ENCODE measurements at places on chromosomes 2 and 18.

- no peak for DNase-seq
These were observed 6.9 kb upstream of the EPB41L5 start for GRCh38 chr2:120005834-120006521.

- DNase-seq: no peak
These were observed 185.5 kb downstream of the C1D start for GRCh38 chr2:67877301-67877700.

GRCh38 chr2:240238786-240239185, 98.3 kb upstream of the OTOS start:
- no peak for DNase-seq

GRCh38 chr18:45935591-45936335, 31.4 kb downstream of the EPG5 start:
- no peak for DNase-seq

GRCh38 chr2:67752969-67753368, 309.8 kb downstream of the C1D start:
- no peak for DNase-seq

DNA sequence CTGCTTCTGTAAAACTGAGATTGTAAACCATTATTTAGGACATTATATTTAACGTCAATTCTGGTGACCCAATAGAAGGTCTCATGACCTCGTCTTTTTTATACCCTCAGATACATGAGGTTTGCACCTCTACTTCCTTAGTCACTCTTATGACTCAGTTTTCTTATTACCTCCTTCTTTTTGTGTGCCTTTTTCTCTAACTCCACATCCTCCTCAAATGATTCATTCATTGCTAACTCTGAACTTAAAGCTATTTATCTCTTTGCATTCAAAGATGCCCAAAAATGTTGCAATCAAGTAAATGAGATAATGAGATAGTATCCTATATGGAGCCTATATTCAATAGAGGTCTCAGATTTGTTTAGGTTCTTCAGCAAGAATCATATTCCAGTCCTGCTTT, 121.0 kb upstream of the KYNU start:
- no peak for DNase-seq

GRCh38 chr2:57892920-57893319, 153.7 kb upstream of the VRK2 start:
- no peak for DNase-seq

GRCh38 chr2:217127744-217128143, 267.9 kb upstream of the TNP1 start:
- DNase-seq: no peak

DNA sequence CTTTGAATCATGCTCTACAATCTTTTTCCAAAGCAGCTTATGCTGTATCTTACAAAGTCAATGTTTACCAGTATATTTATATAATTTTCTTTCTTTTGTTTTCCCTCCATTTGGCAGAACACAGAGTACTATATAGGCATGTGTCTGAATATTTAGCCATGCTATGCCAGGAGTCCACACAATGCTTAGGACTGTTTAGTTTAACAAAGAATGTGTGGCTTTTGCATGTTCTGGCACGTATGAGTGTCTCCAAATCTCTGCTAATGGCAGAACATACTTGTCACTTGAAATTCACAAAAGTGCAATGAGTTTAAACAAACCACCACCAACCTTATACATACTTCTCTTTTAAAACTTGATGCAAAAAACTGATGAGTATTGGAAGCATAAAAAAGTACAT, 268.0 kb downstream of the NR4A2 start:
- no peak for DNase-seq

- DNase-seq: no peak
These were observed 11.5 kb downstream of the CCNYL1 start for GRCh38 chr2:207722773-207723424.

GRCh38 chr2:184597571-184597991, 748 bp upstream of the ZNF804A start:
- no peak for DNase-seq

DNA sequence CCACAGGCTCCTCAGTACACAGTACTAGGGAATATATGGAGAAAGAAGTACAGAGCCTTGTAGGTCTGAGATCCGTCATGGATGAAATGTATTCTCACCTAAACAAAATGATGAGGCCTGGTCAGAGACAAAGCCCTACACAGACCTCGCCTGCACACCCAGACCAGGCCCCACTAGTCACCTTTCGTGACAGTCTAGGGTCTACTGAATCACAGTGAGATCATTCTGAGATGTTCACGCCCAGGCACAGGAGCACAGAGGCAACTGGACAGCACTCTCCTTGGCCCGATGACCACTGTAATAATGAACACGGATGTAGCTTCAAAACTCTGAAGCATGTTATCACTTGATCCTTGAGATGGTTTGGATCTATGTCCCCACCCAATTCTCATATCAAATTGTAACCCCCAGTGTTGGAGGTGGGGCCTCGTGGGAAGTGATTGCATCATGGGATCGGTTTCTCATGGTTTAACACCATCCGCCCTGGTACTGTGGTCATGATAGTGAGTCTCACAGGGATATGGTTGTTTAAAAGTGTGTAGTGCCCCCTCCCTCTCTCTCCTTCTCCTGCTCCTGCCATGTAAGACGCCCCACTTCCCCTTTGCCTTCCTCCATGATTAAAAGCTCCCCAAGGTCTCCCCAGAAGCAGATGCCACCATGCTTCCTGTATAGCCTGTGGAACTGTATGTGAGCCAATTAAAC, 15.1 kb downstream of the DOCK10 start:
- DNase-seq: no peak

DNA sequence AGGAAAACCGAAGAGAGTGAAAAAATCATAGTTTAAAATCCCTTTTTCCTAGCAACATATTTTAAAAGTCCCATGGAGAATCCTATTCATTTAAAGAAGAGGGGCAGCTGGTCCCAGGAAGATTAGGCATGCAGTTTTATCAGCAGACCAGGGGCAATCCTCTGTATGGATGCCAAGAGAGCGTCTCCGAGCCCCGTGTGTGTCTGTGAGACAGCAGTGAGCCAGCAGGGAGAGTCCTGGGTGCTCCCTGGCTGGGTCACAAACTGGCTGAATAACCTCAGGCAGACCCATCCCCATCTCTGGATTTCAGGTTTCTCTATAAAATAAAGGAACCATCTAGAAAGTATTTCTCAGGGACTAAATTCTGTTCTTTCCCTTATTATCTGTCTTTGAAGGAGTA, 128.2 kb upstream of the RIOK3 start:
- no peak for DNase-seq

GRCh38 chr2:102000813-102001766, 9.3 kb downstream of the IL1R2 start:
- DNase-seq: no peak

DNA sequence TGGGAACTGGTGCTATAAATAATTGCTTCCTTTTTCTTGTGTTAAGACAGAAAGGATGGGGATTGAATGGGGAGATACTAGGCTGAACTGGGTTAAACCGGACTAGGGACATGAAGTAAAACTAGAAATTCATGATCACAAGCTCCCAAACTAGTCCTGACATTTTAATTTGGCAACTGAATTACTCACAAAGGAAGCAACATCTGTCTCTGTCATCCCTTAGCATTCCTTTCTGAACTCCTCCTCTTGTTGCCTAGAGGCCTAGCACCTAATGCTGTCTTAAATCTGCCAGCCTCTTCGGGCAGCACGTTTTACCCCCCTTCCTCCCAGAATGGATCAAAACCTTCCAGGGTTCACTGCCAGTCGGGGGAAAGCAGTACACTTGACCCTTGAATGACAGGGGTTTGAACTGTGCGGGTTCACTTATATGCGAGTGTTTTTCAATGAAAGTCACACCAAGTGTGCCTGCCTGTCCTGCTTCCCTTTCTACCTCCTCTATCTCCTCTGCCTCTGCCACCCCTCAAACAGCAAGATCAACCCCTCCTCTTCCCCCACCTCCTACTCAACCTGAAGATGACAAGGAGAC, 8.2 kb downstream of the KCTD1 start:
- DNase-seq: no peak

DNA sequence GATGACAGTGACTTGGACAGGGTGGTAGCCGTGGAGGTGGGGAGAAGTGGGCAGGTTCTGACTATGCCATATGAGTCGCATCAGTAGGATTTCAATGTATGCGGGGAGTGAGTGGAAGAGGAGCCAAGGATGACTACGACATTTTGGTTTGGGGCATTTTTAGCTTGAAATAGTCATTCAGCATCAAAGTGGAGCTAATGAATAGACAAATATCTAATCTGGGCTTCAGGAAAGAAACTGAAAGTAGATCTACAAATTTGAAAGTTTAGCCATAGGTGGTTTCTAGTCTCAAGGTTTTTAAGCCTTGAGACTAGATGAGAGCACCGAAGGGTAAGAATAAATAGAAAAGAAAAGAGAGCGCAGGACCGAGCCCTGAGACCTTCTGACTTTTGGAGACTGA, 58.3 kb downstream of the FEZ2 start:
- no peak for DNase-seq

DNA sequence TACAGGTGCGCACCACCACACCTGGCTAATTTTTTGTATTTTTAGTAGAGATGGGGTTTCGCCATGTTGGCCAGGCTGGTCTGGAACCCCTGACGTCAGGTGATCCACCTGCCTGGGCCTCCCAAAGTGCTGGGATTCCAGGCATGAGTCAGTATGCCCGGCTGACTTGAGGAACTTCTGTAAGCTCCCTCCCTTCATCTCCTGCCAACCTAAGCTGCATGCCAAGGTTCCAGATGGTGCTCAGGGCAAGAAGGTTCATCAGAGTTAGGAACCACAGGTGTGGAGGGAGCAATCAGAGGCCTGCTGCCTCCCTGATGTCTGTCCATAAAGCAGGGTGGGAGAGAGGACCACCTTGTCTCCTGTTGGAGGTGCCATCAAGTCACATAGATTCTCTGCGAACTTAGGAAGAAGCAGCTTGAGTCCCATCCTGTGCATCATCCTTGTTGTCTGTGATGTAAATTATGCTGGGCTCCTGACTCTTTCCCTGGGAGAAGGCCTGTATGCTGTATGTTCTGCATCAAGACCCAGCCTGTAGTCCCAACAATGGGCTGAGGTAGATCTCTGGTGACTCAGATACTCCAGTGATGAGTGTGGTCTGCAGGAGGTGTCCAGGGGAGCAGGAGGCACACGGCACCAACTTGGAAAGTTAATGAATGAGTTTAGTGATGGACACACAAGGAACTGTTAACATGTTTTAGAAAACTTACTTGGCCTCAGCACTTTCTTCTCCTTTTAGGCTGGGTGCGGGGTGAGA, 53.1 kb downstream of the TMEM17 start:
- DNase-seq: no peak

GRCh38 chr18:31508781-31509180, 10.8 kb downstream of the DSG2 start:
- no peak for DNase-seq

DNA sequence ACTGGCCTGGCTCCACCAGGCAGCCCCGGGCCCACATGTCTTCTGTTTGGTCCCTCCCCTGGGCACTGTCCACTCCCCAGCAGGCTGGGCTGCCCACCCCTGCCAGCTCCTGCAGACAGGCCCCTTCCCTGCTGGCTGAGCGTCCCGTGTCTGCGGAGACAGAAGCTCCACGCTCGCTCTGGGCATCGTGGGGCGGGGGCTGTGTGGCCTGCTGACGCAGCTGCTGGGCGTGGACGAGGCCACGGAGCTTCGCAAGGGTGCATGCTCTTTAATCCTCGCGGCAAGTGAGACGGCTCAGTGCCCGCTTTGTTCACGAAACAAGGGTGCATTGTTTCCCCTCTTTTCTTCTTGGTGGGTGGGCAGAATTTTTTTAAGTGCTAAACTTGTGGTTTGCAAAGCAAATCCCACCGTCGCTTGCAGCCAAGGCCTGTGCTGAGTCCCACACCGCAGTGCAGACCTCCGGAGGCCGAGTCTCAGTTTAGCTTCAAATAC, 132.8 kb upstream of the CTDP1 start:
- DNase-seq: no peak

DNA sequence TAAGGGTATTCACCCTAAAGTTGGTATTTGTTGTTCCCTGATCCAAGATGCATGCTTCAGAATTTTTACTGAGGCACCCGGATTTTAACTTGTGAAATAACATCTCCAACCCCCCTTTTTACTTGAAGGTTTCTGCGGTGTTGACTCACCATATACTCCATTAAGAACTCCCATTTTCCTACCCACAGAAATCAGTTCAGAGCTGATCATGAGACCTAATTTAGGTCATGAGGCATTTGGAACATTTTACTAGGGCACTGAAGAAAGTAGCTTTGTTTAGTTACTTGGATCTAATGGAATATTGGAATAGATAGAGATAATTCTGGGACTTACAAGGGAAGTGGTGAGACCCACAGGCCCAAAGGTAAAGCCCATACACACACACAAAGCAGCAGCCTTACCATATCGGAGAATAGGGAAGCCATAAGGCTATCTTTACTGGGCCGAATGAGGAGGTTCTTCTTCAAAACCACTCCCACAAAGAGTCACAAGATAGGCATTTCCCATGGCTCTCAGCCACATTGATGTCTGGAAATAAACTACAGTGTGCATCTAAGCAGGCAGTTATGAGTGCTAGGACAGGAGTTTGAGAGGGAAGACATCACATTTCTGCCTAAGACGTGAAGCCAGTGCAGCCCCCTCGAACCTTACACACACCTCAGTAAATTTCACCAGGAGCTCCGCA, 681.0 kb upstream of the LRRTM4 start:
- DNase-seq: no peak

DNA sequence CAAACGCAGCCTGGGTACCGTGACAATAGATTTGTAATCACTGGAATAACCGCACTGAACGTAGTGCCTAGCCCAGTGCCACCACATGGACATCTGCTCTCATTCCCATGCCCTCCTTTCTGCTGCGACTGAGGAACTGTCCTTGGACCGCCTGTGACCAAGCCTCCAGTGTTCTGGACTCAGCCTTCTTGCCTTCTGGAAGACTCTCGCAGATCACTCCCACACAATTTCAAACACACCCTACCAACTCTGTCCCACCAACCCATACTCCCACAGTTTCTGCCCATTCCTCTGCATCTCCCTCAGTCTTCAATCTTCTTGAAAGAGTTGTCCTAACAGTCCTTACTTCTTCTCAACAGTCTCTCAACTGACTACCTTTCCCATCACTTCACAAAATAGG, 2.1 kb downstream of the RNF149 start:
- no peak for DNase-seq

DNA sequence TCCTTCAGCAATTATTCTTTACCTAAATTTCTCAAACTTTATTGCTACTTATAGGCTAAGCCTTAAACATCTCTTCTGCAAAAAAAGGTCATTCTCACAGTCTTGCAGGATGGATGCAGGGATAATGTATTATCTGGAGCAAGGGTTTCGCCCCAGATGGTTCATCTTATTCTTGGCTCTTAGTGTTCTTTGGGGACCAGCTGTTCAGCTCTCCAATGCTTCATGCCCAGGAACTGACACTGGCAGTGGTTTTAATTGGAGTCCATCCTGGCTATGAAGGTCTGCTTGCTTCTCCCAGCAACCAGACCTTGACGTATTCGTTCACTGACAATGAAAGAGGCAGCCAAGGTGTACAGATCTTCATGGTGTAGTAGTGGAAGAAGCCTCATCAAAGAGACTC, 331.9 kb downstream of the SLC8A1 start:
- DNase-seq: no peak

- no peak for DNase-seq
These were observed 91.1 kb upstream of the CDH2 start for GRCh38 chr18:28267878-28268625.

DNA sequence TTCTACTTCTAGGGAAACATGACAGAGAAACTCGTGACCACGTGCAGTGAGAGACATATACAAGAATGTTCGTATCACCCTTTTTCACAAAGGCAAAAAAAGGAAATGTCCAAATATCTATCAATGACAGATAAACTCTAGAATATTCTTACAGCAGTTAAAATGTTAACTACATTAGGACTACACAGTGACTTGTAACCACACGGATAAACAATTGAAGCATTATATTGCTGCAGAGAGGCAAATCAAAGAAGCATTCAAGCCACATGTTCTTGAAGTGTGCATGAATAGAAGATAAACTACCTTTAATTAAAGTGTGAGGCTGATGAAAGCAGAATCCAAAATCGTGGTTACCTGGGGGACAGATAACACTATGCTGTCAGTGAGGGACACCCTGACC, 935.3 kb upstream of the KLHL29 start:
- no peak for DNase-seq

Measured in stimulated activated CD4-positive, alpha-beta T cell treated with anti-CD3 and anti-CD28 coated beads, Interleukin-2, amount 100 ng/mL, for 24 hours (primary cell).